ENCODE measurements at places on chromosomes 1 and 21. TPM values are rescaled to one million over a fixed set of nuclear protein-coding genes. Genes with fewer than 3 reads are reported as not detected.

TRIM17 gene
- total RNA-seq: 1.4 TPM

LORICRIN gene
- not detected for total RNA-seq

PDC gene
- total RNA-seq: not detected

PPIAL4G gene
- total RNA-seq: not detected

DNA sequence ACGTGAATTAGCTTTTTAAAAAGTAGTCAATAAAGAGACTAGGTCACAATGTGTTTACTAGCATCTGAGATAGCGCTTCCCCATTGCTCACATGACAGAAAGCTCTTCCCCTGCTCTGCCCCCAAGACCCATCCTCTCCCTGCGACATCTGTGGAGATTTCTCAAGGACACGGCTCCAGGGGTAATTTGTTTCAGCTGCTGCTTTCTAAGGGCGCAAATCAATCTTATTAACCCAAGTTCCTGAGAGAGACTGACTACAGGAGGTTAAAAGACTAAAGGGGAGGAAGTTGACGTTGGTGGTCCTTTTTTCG is at the start of gene MYOCOS:
Gene MYOCOS, plus strand, starts transcription at position 92 of the 311 bp plus-strand sequence. CDS start 1,641 bp downstream, outside the sequence.
- DNase-seq: no peak

- no peak for DNase-seq
These were observed 12.6 kb downstream of the CD101 start for GRCh38 chr1:117014209-117014608.

GRCh38 chr1:58431901-58432620 is 114.5 kb downstream of the OMA1 start:
- DNase-seq: no peak

- DNase-seq: no peak
These were observed 157.0 kb downstream of the RERE start for GRCh38 chr1:8660411-8660828.

DNA sequence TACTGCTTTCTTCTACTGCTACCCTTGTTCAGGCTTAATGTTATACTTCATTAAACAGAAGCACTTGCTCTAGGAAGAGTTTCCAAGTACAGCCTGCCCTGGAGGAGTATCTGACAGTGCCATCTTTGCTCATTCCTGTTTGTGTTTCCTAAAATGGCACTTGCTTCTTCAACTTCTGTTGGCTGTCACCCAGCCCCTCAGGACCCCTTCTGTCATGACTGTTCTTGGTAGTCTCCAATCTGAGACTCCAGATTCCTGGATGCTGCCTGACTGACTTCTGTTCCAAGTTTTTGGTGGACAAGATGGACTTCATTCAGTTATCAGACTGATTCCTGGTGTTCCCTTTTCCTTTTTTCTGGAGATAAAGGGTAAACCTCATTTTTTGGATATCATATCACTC is 104.1 kb downstream of the SLC35F3 start:
- no peak for DNase-seq

- DNase-seq: no peak
These were observed 18.3 kb downstream of the GPR137B start for GRCh38 chr1:236160540-236161127.

GRCh38 chr21:38999161-38999560 is 184.1 kb downstream of the PSMG1 start:
- no peak for DNase-seq

- DNase-seq: no peak
These were observed 29.6 kb downstream of the SLC1A7 start for GRCh38 chr1:53112861-53113260.

DNA sequence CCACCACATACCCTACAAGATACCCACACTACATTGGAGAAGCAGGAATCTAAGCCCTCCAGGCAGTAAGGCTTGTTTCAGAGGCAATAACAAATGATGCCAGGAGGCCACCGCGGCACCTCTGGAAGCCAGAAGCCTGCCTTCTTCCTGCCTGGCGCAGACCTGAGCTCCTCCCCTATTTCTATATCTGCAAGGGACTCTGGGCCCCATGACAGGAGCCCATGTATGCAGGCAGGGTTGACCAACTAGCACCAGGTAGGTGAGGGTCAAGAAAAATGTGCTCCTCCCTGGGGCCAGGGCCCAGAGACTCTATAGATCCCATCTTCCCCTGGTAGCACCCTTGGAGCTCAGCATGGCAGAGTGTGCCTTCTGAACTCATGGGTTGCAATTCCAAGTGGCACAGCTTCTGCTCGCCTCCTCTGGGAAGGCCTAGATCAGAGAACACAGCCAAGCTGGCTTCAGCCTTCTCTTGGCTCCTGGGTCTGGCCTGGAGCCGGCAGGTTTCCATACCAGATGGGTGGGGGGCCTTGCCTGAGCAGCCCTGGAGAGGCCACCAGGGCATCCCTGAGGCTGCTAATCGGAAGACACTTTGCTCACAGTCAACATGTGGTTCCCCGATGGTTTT is 85.1 kb downstream of the STUM start:
- no peak for DNase-seq

- no peak for DNase-seq
These were observed at the start of gene PLPP3 for GRCh38 chr1:56578963-56579875. Gene PLPP3, minus strand, starts transcription at chr1:56579563. Its CDS starts 547 bp downstream, at chr1:56579016.

GRCh38 chr1:33380811-33381210 is 50.1 kb downstream of the PHC2 start:
- DNase-seq: no peak

GRCh38 chr1:201191653-201192260 is 1.1 kb downstream of the IGFN1 start:
- no peak for DNase-seq

GRCh38 chr1:186915555-186915954 is 86.8 kb downstream of the PLA2G4A start:
- DNase-seq: no peak

- DNase-seq: no peak
These were observed 15.0 kb downstream of the C1orf52 start for GRCh38 chr1:85244271-85245061.

DNA sequence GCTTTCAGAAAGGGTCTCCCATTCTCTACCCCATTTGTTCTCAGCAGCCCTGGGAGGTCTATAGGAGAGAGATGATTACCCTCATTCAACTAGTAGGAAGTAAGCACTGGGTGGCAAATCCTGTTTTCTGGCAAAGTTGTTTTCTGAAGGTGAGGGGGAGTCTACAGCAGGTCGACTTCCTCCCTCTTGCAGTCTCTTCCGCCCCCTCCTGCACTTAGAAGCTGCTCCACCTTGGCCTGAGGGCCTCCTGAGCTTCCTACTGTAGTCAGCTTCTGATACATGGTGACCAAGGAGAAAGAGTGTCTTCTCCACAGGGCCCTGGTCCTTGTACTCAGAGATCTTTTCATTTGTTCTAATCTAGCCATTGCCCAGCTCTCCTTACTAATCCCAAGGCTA is 93.1 kb downstream of the RGL1 start:
- no peak for DNase-seq

DNA sequence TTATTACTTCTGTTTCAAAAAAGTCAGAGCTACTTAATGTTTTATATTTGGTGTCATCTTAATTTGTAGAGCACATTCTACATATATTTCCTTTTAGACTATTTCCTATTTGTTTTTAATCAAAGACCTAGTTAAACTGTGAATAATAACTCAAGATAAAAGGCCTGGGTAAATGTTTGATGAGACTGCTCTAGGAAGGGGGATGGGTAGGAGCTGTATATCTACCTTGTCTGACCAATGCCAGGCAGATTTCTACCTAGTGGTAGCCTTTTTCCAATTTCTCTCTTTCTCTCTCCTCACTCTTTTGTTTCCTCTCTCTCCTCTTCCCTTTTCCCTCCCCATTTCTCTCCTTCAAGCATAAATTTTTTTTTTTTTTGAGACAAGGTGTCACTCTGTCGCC is 31.9 kb upstream of the IVNS1ABP start:
- DNase-seq: no peak

DNA sequence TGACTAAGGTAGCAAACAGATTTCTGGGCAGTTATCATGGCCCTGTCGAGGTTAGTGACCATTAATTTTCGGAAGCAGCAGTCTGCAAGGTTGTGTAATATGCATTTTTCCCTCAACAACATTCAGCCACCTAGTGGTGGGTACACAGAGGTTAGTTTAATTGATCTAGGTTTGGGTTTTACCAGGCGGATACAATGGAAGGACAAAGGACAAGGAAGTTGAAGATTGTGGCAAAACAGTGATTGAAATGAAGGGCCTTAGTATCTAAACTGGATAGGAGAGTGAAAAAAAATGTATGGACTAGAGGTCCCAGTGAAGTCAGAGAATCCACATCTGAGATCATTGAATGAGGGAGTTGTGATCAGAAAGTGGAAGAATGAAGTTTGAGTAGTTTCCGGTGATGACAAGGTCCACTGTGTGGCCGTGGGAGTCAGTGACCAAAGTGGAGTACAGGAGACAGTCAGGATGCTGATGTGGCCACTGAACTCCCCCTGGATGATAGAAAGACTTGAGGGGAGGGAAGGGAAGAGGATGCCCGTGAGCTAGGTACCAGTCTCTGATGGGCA is 2.8 kb downstream of the ARMH1 start:
- no peak for DNase-seq

DNA sequence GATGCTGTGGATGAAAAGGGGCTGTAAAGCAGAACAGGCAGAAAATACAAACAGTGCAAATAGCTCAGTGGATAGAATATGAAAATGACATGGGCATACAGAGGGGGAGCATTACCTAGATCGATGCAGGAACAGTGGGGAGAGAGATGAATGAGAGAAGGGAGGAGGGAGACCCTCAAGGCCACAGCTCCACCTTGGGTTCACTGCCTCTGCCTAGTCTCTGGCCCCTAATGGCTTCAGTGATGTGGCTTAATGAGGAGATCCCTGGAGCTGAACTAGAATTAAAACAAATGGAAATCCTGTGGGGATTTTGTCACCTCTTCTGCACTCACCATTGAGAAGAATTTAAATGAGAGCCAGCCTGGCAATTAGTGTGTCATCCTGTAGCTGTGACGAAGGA is 165.0 kb downstream of the TNR start:
- DNase-seq: no peak

- no peak for DNase-seq
These were observed 594.6 kb upstream of the ZP4 start for GRCh38 chr1:238485057-238485911.

DNA sequence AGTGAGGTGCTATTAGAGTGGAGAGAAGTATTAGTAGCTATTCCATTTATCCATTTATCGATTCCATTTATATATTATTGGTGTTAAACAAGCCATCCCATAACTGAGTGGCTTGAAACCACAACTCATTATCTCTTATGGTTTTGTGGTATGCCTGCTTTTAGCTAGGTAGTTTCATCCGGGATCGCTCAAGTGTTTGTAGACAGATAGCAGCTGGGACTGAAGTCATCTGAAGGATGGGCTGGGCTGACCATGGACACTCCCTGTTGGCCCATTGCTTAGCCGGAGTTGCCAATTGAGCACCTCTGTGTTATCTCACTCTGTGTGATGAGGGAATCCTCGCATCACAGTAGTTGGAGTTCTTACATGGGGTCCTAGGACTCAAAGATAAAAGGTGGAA is 622.5 kb downstream of the PLA2G4A start:
- no peak for DNase-seq

GRCh38 chr1:21064057-21064456 is 112.6 kb downstream of the EIF4G3 start:
- DNase-seq: no peak
